ENCODE measurements at places on chromosomes 1 and 21.

DNA sequence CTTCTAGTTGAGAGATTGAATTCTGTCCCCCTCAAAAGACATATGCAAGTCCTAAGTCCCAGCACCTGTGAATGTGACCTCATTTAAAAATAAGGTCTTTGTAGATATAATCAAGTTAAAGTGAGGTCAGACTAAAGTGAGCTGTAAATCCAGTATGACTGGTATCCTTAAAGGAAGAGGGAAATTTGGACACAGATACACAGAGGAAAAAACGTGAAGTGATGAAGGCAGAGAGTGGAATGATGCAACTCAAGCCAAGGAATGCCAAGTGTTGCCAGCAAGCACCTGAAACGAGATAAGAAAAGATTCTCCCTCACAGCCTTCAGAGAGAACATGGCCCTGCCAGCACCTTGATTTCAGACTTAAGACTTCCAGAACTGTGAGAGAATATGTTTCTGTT is 444.7 kb upstream of the VAMP3 start:
- DNase-seq: no peak

- no peak for DNase-seq
These were observed 43.4 kb upstream of the NBPF3 start for GRCh38 chr1:21396516-21396915.

GRCh38 chr1:193707271-193708021 is 521.0 kb upstream of the B3GALT2 start:
- no peak for DNase-seq

DNA sequence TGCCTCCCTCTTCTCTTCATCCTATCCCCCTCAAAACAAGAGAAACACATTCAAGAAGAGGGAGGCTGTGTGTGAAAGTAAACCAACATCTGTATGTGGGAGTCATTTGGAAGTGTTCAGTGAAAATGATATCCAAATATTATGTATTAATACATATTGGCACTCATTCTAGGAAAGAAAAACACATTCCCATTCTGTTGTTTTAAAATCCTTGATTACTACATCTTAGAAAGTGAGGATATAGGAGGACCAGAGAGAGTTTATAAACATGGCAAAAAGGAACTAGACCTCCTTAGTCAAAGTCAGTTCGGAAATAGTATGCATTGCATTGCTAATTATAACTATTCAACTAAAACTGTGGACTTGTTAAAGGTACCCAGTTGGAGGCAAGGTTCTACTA is 786.6 kb downstream of the ADGRL2 start:
- no peak for DNase-seq

DNA sequence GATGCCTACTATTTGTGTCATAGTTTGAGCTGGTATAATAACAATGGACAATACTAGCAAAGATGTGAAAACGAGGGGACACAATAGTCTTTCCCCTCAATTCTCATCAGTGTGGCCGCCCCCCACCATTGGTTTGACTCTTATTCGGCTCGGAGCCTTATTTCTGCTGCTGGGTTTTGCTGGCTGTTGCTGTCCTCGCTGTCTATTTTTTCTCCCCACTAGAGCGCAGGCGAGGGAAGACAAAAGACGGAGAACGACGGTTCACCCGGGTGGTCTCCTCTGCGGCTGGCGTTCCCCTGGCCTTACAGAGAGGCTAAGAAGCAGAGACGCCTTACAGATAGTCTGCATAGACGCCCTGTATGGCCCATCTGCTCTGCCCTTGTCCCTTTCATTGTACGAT is 19.4 kb downstream of the CLIC6 start:
- peak; percentile 47 for DNase-seq

- no peak for DNase-seq
These were observed 98.6 kb upstream of the JUN start for GRCh38 chr1:58882322-58882948.

DNA sequence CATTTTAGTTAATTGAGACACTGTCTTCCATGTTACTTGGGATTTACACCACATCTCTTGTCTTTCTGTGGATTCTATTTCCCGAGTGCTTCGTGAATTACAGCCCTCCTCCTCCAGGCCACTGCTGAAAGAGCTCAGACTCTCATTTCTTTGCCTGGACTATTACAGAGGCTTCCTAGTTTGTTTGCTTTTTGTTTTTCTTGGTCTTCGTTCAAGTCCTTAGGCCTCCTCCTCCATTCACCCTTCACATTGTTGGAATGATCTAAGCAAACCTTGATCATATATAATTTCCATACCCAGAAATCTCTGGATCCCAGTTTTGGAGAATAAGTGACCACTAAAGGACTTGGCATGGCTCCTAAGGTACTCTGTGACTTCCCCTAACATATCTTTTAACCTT is 94.1 kb downstream of the CNIH3 start:
- DNase-seq: no peak

DNA sequence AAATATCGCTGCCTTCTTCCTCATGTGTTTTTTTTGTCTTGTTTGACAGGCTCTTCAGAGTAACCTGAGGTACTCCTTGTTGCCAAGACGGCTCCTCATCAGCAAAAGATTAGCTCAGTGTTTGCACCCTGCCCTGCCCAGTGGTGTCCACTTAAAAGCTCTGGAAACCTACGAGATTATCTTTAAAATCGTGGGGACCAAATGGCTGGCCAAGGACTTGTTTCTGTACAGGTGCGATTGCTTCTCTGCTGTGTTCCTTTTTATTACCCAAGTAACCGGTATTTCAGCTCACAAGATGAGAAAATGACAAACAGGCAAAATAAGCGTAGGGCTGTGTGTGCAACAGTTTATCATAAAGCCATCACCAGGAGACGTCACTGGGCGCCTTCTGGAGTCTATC is 42.4 kb downstream of the DOP1B start:
- no peak for DNase-seq

GRCh38 chr1:157390651-157391050 is 161.7 kb downstream of the FCRL5 start:
- DNase-seq: no peak

- no peak for DNase-seq
These were observed 13.9 kb upstream of the ADAR start for GRCh38 chr1:154621875-154622274.

DNA sequence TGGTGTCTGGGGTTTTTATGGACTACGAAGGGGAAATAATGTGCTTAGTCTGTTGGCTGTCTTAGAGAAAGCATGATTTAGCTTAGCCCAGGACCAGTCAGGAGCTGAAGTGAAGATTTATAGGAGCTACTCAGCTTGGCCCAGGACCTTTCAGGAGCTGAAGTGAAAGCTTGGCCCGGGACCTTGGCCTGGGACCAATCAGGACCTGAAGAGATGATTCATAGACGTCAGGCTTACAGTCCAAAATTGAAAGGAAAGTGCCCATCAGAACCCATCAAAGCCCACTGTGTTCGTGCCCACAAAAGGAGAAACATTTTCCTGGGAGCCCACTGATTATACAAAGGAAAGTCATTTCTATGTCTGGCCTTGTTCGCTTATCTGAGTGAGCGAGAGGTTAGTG is 35.6 kb downstream of the MSTO1 start:
- DNase-seq: no peak

GRCh38 chr1:74677926-74678325 is 4.3 kb upstream of the ERICH3 start:
- no peak for DNase-seq

- DNase-seq: no peak
These were observed 59.2 kb upstream of the KAZN start for GRCh38 chr1:14539309-14539708.

- DNase-seq: peak; percentile 44
These were observed 124.2 kb downstream of the GALNT2 start for GRCh38 chr1:230191079-230191804.

DNA sequence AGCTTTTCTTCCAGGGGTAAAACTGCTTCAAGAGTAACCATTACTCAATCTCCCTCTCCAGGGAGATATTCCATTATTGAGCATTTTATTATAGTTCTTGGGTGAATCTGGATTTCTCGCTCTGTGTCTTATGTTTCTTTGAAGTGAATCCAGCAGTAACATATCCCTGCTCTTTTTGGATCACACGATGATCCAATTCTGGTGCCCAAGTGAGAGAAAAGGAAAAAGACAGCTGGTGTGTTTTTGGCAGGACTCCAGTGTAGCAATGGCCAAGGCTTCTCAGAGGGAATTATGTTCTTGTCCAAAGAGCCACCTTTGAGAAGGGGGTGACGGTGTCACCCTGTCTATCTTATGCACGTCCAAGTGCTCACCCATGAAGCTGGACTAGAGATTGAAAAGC is 140.3 kb upstream of the ERRFI1 start:
- no peak for DNase-seq

DNA sequence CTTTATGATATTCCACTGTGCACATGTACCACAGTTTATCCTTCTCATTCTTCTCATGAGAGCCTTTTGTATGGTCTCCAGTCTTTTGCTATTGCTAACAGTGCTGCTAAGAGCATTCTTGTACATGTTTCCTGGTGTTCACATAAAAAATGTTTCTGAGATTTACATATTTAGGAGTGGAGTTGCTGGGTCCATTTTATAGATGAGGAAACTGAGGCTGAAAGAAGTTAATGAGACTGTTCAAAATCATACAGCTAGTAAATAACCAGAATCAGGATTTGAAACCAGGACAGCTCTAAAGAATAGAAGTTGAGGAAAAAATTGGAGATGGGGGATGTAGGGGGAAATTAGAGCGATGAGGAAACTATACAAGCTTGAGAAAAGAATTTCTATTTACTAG is 27.8 kb upstream of the RGS16 start:
- no peak for DNase-seq

- DNase-seq: no peak
These were observed 200.9 kb downstream of the RPS6KC1 start for GRCh38 chr1:213251972-213252371.

- peak; percentile 88 for DNase-seq
These were observed at the start of gene MAN1C1 for GRCh38 chr1:25616095-25616986. Gene MAN1C1, plus strand, starts transcription at chr1:25616791. Its CDS starts 1,007 bp downstream, at chr1:25617798.

GRCh38 chr1:7469255-7469938 is 301.7 kb upstream of the VAMP3 start:
- peak; percentile 77 for DNase-seq

DNA sequence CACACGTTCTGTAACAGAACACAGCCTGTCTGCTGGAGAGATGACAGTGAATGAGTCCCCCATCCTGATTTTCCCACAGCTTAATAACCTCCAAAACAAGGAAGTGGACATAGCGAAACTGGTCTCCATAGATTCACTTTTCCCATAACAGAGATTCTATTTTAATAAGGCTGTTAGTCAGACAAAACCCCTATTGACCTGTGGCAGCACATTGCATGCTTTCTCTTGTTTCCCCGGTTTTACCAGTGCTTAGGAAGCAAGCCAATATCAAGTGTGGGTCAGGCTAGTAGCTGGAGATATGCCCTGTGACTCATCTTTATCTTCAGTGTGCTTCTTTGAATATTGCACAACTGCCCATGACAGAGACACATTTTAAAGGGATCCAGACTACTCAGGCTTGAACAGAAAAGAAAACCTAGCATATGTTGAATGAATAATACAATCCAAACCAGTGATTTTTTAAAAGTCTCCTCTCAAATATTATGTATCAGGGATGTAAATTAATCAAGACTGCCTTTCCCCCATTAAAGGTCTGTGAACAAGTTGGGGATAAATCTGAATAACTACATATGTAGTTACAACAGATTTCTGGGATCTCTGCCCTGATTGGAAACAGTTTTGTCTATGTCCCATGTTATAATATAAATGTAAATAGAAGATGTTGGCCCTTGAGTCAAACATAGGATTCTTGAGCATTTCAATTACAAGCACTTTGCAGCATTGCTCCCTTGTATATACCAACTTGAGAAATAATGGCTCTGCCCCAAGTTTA is 11.9 kb upstream of the CLDN8 start:
- peak; percentile 39 for DNase-seq

- no peak for DNase-seq
These were observed 14.4 kb downstream of the MYOC start for GRCh38 chr1:171637928-171638576.

- DNase-seq: peak; percentile 53
These were observed 80.4 kb downstream of the ADARB1 start for GRCh38 chr21:45154511-45155508.

GRCh38 chr1:37811027-37811655 is 3.1 kb upstream of the YRDC start:
- peak; percentile 78 for DNase-seq

- DNase-seq: no peak
These were observed 1.2 kb upstream of the PLEKHM2 start for GRCh38 chr1:15682936-15683341.

DNA sequence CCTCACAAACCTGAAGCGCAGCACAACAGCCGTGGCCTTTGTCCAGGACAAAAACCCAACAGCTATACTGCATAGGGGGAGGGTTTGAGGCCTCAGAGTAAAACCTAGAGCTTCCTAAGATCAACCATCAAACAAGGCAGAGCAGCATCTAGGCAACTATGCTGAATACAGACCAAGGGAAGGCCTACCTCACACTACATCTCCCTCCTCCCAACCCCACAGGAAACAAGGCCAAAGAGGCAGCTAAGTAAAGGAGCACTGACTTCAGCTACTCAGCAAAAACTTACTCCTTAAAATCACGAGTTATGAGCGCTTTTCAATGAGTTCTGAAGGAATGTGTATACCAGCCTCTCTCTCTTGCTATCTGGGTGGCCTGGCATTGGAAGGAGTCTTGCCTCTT is 12.4 kb downstream of the XKR8 start:
- DNase-seq: no peak

- DNase-seq: no peak
These were observed 37.9 kb upstream of the BATF3 start for GRCh38 chr1:212737559-212737958.

GRCh38 chr21:41164981-41165655 is 2.8 kb upstream of the BACE2 start:
- no peak for DNase-seq

DNA sequence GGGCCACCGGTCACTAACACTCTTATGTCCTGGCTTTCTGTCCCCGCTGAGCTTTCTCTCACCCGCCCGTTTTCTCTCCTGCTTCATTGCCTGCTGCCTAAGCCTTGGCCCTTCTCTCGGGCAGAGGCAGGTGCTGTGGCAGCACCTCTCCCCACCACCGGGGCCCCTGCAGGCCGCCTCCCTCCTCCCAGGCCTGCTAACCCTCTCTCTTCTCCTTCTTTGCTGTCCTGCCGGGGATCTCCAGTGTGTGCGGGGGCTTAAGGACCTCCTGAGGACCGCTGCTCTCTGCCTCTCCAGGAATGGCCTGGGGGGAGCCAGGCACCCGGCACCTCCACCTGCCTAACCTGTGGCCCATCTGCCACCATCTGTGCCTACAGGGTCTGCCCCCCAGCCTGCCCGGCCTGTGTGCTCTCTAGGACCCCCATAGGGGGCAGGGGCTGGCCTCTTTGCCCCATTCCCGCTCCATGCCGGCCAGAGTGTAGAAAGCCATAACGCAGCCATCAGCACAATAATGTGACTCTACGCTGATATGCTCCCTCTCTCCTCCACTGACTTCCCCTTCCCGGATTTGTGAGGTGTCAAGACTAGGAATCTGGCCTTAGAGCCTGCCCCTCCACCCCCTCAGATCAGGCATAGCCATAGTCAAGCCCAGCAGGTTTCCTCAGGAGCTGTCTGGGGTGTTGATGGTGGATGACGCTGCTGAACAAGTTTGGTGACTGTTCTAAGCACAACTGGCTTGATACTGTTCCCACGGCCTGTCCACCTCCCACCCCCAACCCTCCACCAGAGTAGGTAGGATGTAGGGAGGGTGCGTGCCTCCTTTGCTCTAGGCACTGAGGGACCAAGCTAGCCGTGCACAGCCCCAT is 6.1 kb upstream of the SFN start:
- no peak for DNase-seq

Data from femur (tissue), 1 donor.